Activated naive CD8-positive, alpha-beta T cell treated with anti-CD3 and anti-CD28 coated beads, Interleukin-2, amount 50 U/mL, for 24 hours (primary cell): ENCODE measurements at places on chromosomes 5 and 9.

DNA sequence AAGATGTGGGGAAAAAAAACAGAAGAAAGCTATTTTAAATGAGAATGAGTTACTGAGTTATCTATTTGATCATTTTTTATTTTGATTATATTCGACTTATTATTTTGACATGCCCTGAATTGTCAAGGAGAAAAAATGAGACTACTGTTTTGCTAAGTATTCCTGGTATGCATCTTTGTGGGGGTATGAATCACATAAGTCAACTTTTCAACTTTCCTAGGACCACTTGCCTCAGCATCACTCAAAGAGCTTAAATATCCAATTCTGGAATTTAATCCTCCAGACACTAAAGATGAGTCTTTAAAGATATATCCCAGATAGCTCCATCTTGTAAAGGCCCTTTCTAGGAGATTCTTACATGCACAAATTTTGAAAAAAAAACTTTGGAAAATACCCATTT lies 17.4 kb upstream of the SPDL1 start:
- no peaks in the 10 kb centered on the region for H3K36me3 ChIP-seq
- no peaks in the 10 kb centered on the region for H3K4me1 ChIP-seq
- no peak overlapping the region for H3K27ac ChIP-seq

DNA sequence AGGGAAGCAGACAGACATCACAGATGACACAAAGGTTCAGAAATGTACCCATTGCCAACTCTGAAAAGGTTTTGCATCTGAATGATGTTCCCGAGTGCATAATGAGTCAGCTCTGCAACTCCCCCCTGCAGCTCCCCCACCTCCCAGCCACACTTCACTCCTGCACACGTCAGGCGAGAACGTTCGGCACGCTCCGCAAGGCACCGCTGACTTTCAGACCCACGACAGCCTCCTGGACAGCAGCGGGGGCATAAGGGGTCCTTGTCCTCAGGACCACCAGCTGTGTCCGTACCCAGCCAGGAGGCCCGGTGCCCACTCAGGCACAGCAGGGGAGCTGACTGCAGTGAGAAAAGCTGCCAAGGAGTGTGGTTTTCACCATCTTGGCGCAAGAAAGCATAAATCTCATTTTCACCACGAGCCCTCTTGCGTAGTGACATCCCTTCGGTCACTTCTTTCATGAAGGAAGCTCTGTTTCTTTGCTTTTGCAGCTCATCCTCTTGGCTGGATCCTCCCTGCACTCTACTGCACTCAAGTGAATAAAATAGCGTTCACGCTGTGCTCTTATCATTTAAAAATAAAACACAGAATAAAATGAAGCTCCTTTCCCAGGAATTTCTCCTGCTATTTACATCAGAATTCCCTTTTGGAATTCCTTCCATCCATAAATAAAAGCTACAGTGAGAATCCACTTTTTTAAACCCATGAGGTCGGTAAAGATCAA lies 9.9 kb downstream of the GFPT2 start:
- H3K36me3 ChIP-seq = no peaks in the 10 kb centered on the region
- no peak overlapping the region for H3K27ac ChIP-seq
- DNase-seq = no peak
- H3K27me3 ChIP-seq = peaks cover 17% of the 10 kb centered on the region

DNA sequence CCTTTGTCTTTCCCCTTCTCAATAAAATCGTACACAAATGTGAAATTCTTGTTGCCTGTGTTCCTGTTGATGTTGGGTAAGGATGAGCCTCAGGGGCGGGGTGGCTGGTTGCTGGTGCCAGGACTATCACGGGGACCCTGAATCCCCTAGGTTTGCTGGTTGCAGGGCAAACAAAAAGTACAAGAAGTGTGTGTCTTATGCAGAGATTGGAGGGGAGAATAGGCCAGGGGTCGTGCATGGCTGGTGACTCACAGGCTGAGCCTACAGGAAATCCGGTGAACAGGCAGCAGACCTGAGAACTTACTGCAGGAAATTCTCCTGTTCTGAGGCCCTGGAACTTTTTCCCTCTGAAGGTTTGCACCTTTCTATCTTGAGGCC lies 5.5 kb downstream of the ANXA2R start:
- H3K27ac ChIP-seq = peak overlapping the region; percentile 44
- no peak for DNase-seq
- H3K36me3 ChIP-seq = no peaks in the 10 kb centered on the region
- peaks cover 48% of the 10 kb centered on the region for H3K4me1 ChIP-seq
- no peaks in the 10 kb centered on the region for H3K27me3 ChIP-seq
- no peak overlapping the region for H3K4me3 ChIP-seq

DNA sequence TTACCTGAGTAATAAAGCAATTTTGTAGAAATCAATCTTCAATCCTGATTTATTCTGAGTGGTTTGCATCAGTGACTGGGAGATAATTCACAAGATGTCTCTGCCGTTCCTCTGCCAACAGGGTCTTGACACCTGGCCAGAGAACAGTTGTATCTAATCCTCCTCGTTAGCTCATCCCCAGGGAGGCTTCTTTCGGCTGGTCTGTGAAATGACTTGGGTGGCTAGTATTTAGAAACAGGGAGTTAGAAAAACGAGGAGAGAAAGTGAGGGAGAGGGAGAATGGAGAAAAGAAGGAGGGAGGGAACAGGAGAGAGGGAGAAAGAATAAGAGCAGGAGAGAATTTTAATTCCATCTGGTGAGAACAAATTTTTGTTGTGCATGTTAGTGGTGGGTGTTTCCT lies 600.2 kb upstream of the TLE4 start:
- no peak for DNase-seq
- no peaks in the 10 kb centered on the region for H3K4me1 ChIP-seq
- no peaks in the 10 kb centered on the region for H3K36me3 ChIP-seq
- H3K27me3 ChIP-seq = peaks cover 2% of the 10 kb centered on the region
- H3K27ac ChIP-seq = no peak overlapping the region

DNA sequence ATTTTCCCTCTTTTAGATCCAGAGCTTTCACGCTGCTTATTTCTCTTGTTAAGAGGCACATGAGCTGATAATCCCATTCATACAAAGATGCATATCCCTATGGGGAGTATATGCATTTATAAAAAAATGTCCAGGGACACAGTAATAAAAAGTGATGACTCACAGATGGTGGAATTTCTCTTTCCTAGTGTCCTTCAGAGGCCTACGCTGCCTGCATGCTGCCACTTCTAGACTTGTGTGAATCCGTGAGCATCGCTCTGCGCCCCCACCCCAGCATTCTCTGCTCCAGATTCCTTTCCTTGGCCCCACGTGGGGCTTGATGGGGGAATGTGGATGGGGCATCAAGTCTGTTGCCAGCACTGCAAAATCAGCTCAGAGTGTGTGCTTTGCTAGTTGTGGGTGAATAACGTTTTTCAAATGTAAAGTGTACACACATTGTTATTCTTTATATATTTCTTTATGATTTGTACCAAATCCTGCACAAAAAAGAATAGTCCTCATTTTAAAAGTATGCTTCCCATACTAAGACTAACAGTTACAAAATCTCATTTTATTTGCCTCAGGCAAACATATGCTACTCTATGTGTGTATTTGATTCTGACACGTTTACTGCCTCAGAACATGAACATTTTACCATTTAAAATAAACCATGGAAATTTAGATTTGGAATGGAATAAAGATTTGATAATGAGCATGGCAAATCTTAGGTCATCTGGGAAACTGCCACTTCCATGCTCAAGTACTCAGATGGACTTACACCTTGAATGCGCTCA lies 22.4 kb upstream of the RASGRF2 start:
- no peaks in the 10 kb centered on the region for H3K4me1 ChIP-seq
- no peak overlapping the region for H3K27ac ChIP-seq
- no peak overlapping the region for H3K4me3 ChIP-seq
- H3K27me3 ChIP-seq = no peaks in the 10 kb centered on the region
- DNase-seq = no peak
- H3K36me3 ChIP-seq = no peaks in the 10 kb centered on the region

- DNase-seq = no peak
- peak overlapping the region; percentile 34 for H3K27ac ChIP-seq
- H3K4me3 ChIP-seq = no peak overlapping the region
- no peaks in the 10 kb centered on the region for H3K27me3 ChIP-seq
Measured at GRCh38 chr5:132435886-132436285, 54.7 kb downstream of the IRF1 start.

- no peak overlapping the region for H3K4me3 ChIP-seq
- H3K27ac ChIP-seq = no peak overlapping the region
- H3K4me1 ChIP-seq = peaks cover 6% of the 10 kb centered on the region
- no peak for DNase-seq
- peaks cover 3% of the 10 kb centered on the region for H3K36me3 ChIP-seq
Measured at GRCh38 chr9:104858271-104858670, 69.7 kb downstream of the ABCA1 start.

DNA sequence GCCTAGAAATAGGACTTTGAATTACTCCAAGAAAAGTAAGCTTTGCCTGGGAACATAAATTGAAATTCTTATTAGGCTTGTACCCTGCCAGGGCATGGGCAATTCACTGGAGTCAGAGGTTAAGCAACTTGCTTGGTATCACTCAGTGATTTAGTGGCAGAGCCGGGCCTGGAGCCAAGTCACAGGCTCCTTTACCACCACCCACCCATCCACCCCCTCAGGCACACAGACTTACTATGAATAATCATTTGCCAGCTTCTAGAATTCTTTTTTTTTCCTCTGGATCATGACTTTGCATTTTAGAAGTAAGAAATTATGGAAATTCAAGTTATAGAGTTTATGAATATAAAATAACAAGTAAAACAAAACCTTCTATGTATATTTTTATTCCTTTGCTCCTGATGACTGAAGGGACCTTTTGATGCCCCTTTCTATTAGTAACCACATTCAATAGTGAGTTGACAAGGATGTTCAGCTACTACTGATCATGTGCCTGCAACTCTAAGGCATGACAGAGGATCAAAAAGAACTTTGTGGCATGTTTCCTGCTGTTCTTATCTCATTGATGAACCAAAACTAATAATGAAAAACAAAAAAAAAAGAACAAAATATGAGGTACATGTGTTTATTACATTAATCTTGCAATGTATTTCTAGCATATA lies 614.7 kb downstream of the TLR4 start:
- no peak for DNase-seq
- H3K27me3 ChIP-seq = no peaks in the 10 kb centered on the region
- H3K36me3 ChIP-seq = no peaks in the 10 kb centered on the region
- H3K4me3 ChIP-seq = no peak overlapping the region
- H3K27ac ChIP-seq = no peak overlapping the region

- no peaks in the 10 kb centered on the region for H3K27me3 ChIP-seq
Measured at GRCh38 chr5:132467287-132467984, 23.1 kb downstream of the IRF1 start.

DNA sequence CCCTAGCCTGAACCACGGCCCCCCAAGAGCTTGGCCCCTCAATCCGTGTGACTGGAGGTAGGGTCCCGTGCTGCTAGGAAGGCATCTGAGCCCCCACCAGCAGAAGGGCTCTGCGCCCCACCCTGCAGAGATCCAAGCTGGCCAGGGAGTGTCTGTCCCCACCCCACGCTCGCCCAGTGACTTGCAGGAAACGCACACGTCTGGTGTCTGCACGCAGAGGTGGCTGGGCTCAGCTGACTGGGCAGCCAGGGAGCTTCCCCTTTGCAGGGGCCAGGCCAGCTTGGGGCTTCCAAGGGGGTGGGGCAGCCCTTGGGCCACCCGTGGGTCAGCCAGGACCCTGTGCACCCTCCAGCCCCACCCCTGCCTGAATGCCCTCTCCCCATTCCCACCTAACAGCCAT lies 24.3 kb downstream of the NOTCH1 start:
- no peak overlapping the region for H3K27ac ChIP-seq
- peaks cover 3% of the 10 kb centered on the region for H3K36me3 ChIP-seq
- no peaks in the 10 kb centered on the region for H3K4me1 ChIP-seq
- H3K4me3 ChIP-seq = no peak overlapping the region
- H3K27me3 ChIP-seq = no peaks in the 10 kb centered on the region

GRCh38 chr9:90514877-90515276 lies 127.7 kb downstream of the DIRAS2 start:
- H3K36me3 ChIP-seq = no peaks in the 10 kb centered on the region
- H3K27ac ChIP-seq = no peak overlapping the region
- peaks cover 6% of the 10 kb centered on the region for H3K27me3 ChIP-seq
- no peak overlapping the region for H3K4me3 ChIP-seq
- no peak for DNase-seq

- no peak for DNase-seq
- H3K27me3 ChIP-seq = no peaks in the 10 kb centered on the region
- H3K4me3 ChIP-seq = no peak overlapping the region
- H3K36me3 ChIP-seq = no peaks in the 10 kb centered on the region
- H3K27ac ChIP-seq = no peak overlapping the region
Measured at GRCh38 chr5:162870966-162871365, 566.4 kb upstream of the CCNG1 start.
